ENCODE measurements at places on chromosomes 6 and 20. TPM values are rescaled to one million over a fixed set of nuclear protein-coding genes. Genes with fewer than 3 reads are reported as not detected.
A peak's percentile ranks its signal among the peaks of the same experiment; 100 is the strongest.

DNA sequence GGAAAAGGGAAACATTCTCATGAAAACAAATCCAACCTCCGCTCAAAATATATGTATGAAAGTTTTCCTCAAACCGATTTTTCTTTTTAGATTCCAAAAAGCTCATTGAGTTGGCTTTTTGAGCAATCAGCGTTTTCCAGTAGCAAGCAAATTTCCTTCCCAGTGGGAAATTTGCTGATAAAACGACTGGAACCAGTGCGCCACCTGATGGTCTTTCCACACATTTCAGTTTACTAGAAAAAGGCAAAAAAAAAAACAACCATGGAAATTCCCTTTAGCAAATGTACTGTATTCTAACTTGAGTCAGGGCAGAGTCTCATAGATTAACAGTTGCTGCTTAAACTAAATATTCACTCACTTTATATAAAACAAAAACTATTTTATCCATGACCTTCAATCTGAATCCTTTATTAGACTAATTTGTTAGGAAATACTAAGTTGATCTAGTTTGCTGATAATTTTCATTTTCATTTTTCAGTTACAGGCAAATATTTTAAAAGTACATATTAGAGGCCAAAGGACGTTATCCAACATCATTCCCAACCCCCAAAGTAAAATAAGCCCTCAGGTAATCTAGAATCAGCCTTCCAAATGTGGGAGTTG, 271.5 kb downstream of the FOXA2 start:
- DNase-seq, result no peak
- H3K4me1 ChIP-seq, result no peaks in the 10 kb centered on the region
- no peak overlapping the region for H3K4me3 ChIP-seq
- H3K27ac ChIP-seq, result no peak overlapping the region
- H3K27me3 ChIP-seq, result no peaks in the 10 kb centered on the region
- H3K36me3 ChIP-seq, result no peaks in the 10 kb centered on the region

- H3K27me3 ChIP-seq, result no peaks in the 10 kb centered on the region
- no peak for DNase-seq
- H3K4me3 ChIP-seq, result no peak overlapping the region
- no peak overlapping the region for H3K27ac ChIP-seq
Measured at GRCh38 chr6:155387481-155387880, 68.2 kb downstream of the NOX3 start.

DNA sequence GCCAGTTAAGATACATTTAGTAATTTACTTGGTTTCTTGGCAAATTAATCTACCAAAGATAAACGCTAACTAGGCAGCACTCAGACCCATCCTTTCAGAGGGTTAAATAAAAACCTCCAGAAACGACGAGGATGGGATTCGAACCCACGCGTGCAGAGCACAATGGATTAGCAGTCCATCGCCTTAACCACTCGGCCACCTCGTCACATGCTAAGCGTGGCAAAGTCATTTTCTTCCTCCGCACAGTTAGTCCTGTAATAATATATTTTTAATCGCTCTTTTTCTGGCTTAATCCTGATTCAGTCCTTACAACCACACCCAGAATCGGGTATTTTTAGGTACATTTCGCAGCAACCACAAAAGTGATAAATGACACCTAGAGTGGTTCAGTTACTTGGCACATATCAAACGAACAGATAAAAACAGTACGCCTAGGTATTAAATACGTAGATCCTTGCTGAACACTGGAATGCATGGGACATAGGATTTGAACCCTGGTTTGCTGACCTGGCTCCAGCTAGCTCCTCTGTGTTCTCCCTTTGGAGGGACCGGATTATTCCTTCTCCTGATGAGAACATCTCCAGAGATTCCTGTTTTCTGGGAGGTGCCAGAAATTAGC, 71.6 kb downstream of the GPX5 start:
- no peak overlapping the region for H3K27ac ChIP-seq
- H3K36me3 ChIP-seq, result no peaks in the 10 kb centered on the region
- H3K27me3 ChIP-seq, result no peaks in the 10 kb centered on the region
- no peaks in the 10 kb centered on the region for H3K4me1 ChIP-seq
- DNase-seq, result peak; percentile 61

GRCh38 chr20:12941025-12941424, 67.7 kb upstream of the SPTLC3 start:
- H3K27me3 ChIP-seq, result no peaks in the 10 kb centered on the region
- no peak overlapping the region for H3K4me3 ChIP-seq
- no peaks in the 10 kb centered on the region for H3K36me3 ChIP-seq
- no peak overlapping the region for H3K27ac ChIP-seq
- DNase-seq, result no peak
- no peaks in the 10 kb centered on the region for H3K4me1 ChIP-seq

- no peak overlapping the region for H3K4me3 ChIP-seq
- no peak overlapping the region for H3K27ac ChIP-seq
- no peaks in the 10 kb centered on the region for H3K27me3 ChIP-seq
- no peaks in the 10 kb centered on the region for H3K36me3 ChIP-seq
- H3K4me1 ChIP-seq, result no peaks in the 10 kb centered on the region
Measured at GRCh38 chr20:53839423-53840176, 230.8 kb downstream of the BCAS1 start.

- H3K4me3 ChIP-seq, result no peak overlapping the region
- H3K27me3 ChIP-seq, result no peaks in the 10 kb centered on the region
- no peak for DNase-seq
- no peak overlapping the region for H3K27ac ChIP-seq
- H3K36me3 ChIP-seq, result no peaks in the 10 kb centered on the region
Measured at GRCh38 chr6:63795006-63795405, 159.4 kb downstream of the PHF3 start.

DNA sequence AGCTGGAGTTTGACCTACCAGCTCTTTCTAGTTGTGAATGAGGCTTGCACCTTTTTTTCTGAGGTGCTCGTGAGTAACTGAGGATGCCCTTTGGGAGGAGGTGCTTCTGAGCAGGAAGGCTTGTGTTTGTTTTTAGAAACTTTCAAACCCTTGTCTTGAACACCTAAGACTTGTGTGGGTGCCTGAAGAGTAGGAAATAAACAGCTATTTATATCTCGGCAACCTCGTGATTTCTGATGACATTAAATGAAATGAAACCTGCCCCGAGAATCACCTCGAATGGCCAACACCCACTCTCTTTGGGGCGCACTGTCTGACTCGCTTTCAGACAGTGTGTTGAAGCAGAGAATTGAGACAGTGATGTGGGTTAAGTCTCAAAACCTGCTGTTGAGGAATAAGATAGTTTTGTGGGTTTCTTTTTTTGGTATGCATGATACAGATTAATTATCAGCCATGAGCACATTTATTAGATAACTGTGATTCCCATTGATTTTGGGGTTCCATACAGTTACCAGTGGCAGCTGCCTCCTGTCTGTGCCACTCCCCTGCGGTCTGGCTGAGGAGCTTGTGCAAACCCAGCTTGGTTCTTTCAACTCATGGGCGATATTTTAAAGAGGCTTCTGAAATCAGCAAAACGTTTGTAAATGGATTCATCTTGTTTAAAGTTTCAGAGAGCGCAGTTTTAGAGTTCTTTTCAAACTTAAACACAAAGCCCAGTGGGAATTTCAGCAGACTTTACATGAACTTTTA, 8.4 kb downstream of the IRF4 start:
- H3K27me3 ChIP-seq, result peaks cover under 1% of the 10 kb centered on the region
- DNase-seq, result no peak
- no peaks in the 10 kb centered on the region for H3K36me3 ChIP-seq
- no peak overlapping the region for H3K27ac ChIP-seq

GRCh38 chr6:133697666-133698065, 191.2 kb upstream of the TCF21 start:
- no peak for DNase-seq
- H3K4me1 ChIP-seq, result no peaks in the 10 kb centered on the region
- no peaks in the 10 kb centered on the region for H3K27me3 ChIP-seq
- peaks cover 6% of the 10 kb centered on the region for H3K36me3 ChIP-seq
- H3K4me3 ChIP-seq, result no peak overlapping the region

GRCh38 chr6:115573861-115574260, 486.8 kb downstream of the FRK start:
- no peak overlapping the region for H3K27ac ChIP-seq
- H3K27me3 ChIP-seq, result no peaks in the 10 kb centered on the region
- no peaks in the 10 kb centered on the region for H3K4me1 ChIP-seq
- H3K4me3 ChIP-seq, result no peak overlapping the region
- no peaks in the 10 kb centered on the region for H3K36me3 ChIP-seq

GRCh38 chr20:64080813-64081623, 1.1 kb downstream of the OPRL1 start:
- no peaks in the 10 kb centered on the region for H3K4me1 ChIP-seq
- DNase-seq, result no peak
- peak overlapping the region; percentile 85 for H3K4me3 ChIP-seq
- peaks cover 5% of the 10 kb centered on the region for H3K27me3 ChIP-seq

GRCh38 chr6:42086046-42087035, 36.0 kb downstream of the TAF8 start:
- DNase-seq, result no peak
- H3K27me3 ChIP-seq, result no peaks in the 10 kb centered on the region

GRCh38 chr20:55437798-55438415, 567.4 kb downstream of the CBLN4 start:
- H3K4me1 ChIP-seq, result no peaks in the 10 kb centered on the region
- H3K27me3 ChIP-seq, result no peaks in the 10 kb centered on the region
- H3K36me3 ChIP-seq, result no peaks in the 10 kb centered on the region

DNA sequence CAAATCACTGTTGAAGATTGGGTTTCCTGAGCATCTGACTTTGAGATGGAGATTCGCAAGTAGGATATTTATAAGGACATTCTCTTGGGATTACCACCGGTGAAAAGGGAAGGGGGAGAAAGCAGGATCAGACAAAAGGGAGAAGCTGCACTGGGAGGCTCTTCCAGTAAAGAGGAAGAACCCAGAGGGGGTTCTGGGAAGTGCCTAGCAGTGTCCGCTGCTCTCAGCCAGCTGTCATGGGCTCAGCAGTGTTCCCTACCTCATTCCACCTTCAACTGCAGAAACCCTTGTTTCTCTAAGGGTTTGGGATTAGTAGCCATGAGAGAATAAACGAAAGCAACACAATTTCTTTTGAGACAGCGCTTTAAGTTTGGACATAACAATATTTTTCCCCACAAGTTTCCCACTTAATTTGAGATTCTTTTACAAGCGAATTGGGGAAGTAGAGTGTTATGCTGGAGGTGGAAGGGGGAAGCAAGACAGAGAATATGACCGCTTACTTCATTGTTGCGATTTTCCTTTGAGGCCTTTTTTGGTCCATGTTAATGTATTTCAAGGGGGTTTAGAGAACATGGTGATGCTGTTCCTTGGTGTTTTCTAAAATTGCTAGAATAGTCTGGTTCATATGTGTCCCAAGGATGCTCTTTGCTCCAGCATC, 154.5 kb upstream of the SCGN start:
- no peaks in the 10 kb centered on the region for H3K4me1 ChIP-seq
- no peaks in the 10 kb centered on the region for H3K36me3 ChIP-seq
- no peak overlapping the region for H3K27ac ChIP-seq
- H3K4me3 ChIP-seq, result no peak overlapping the region

DNA sequence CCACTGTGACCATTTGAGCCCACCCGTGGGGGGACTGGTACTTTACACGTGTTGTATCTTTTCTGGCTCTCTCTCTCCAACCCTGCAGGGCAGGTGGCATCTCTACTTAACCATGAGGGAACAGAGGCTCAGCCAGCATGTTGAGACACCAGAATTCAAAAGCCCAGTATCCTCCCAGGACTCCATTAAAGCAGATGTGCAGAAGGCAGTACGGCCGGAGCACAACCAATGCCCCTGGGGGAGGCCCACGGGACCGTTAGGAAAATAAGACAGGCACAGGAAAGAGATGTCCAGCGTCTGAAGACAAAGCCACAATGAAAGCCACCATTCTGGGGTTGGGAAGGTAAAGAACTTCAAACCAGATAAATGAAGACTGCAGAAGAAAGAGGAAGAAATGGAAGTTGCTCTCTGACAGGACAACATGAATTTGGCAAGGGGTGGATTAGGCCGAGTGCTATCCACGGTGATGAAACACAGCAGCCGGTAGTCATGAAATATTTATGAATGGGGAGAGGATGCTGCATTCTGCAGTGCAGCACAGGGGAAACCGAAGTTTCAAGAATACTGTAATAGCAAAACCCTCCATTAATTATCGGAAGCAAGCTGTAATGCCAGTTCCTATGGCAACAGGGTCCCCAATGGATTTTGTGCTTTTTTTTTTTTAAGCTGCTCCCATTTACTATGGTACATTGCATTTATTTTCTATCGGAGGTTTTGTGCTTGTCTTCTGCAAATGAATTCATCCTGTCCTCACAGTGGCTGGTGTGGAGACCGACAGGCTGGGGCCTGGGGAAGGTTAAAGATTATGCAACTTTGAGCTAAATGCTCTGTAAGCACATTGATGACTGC, 179.4 kb downstream of the NRN1 start:
- H3K36me3 ChIP-seq, result no peaks in the 10 kb centered on the region
- DNase-seq, result no peak
- no peak overlapping the region for H3K27ac ChIP-seq
- H3K27me3 ChIP-seq, result no peaks in the 10 kb centered on the region
- no peak overlapping the region for H3K4me3 ChIP-seq

Gene COL19A1
- total RNA-seq, result not detected

Gene TRIM38
- total RNA-seq, result 0.55 TPM

Gene GSTA2
- not detected for total RNA-seq

Gene AFG1L
- 6.9 TPM for total RNA-seq

Gene PTK7
- 126 TPM for total RNA-seq

Gene PI3
- not detected for total RNA-seq

Gene CCND3
- total RNA-seq, result 24.2 TPM

Gene MMP24
- 23.0 TPM for total RNA-seq

Gene ARFGEF3
- 12.5 TPM for total RNA-seq

All from H9 (cell line).